ENCODE measurements at places on chromosomes 7 and 10.
A peak's percentile ranks its signal among the peaks of the same experiment; 100 is the strongest.

DNA sequence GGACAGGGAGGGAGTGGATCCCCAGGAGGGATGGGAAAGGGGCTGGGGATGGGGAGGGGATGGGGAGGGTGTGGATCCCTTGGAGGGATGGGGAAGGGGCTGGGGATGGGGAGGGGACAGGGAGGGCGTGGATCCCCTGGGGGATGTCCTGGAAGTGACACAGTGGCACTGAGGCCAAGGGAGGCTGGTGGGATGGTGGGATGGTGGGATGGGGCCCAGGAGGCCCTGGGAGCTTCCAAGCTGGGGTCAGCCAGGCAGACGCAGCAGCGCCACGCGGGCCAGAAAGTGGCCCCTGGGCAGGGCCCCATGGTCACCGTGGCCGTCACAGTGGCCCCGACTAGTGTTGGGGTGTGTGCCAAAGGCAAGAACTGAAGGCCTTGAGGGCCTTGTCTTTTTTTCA lies 67.8 kb downstream of the INPP5A start:
- no peak for DNase-seq

- DNase-seq = no peak
These were observed 1083.6 kb upstream of the PHF14 start for GRCh38 chr7:9890092-9890491.

DNA sequence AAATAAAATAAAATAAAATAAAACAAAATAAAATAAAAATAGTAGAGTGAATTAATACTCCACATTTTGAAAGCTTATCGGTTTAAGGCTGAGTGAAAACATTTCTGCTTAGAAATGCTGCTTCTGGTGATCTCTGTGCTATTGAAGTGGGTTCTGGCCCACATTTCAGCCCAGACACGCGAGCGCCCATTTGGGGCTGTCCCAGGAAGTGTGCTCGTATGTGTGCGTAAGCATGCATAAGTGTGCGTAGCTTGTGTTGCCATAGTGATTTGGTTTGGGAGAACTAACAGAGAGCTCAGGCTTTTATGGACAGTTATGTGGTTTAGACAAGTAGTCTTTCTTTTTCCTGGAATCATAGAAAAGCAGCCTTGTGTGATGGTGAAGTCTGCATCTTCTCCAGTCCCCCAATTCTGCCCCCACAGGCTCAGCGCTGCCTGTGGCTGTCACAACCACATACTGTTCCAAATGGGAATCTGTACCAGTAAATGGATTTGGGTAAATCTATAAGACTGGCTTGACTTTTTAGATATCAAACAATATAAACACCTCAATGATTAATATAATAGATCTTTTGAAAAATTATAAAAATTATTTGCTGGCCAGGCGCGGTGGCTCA lies 29.8 kb upstream of the PURB start:
- no peak for DNase-seq

DNA sequence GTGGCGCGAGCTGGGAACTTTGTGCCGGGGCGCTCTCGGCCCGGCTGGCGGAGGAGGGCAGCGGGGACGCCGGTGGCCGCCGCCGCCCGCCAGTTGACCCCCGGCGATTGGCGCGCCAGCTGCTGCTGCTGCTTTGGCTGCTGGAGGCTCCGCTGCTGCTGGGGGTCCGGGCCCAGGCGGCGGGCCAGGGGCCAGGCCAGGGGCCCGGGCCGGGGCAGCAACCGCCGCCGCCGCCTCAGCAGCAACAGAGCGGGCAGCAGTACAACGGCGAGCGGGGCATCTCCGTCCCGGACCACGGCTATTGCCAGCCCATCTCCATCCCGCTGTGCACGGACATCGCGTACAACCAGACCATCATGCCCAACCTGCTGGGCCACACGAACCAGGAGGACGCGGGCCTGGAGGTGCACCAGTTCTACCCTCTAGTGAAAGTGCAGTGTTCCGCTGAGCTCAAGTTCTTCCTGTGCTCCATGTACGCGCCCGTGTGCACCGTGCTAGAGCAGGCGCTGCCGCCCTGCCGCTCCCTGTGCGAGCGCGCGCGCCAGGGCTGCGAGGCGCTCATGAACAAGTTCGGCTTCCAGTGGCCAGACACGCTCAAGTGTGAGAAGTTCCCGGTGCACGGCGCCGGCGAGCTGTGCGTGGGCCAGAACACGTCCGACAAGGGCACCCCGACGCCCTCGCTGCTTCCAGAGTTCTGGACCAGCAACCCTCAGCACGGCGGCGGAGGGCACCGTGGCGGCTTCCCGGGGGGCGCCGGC lies 870 bp downstream of the FZD1 start:
- no peak for DNase-seq

GRCh38 chr7:39733881-39734632 lies 110.7 kb downstream of the RALA start:
- peak; percentile 91 for DNase-seq

- no peak for DNase-seq
These were observed 102.3 kb downstream of the SLC25A13 start for GRCh38 chr7:96219378-96220130.

- DNase-seq = no peak
These were observed 70.0 kb upstream of the SMIM30 start for GRCh38 chr7:113188396-113188795.

Measured in HFF-Myc (cell line).